ENCODE measurements at places on chromosomes 4 and X.

GRCh38 chrX:19578956-19579355, 63.6 kb upstream of the MAP3K15 start:
- no peak for DNase-seq

GRCh38 chr4:87529187-87529586, at the start of gene SPARCL1:
Gene SPARCL1 (minus strand): TSS chr4:87529376. CDS start chr4:87499574, 29,802 bp downstream.
- DNase-seq: no peak

DNA sequence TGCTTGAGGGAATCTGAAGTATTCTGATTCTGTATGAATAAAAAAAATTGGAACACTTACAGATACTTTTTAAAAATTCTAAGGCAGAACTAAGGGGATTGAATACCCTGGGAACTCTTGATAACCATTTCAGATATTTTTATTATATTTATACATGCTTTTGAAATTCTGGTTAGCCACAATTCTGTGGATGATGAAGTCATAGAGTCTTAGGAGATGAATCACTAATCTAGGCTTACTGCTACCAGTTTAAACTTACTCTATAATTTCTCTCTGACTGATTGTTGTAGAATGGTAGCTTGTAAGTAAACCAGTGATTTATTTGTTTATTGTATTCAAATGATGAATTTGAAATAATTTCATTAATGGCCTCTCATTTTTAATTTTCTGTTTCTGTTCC, 11.4 kb upstream of the SLAIN2 start:
- no peak for DNase-seq

- DNase-seq: no peak
Observed at GRCh38 chr4:15182600-15183220, 180.4 kb downstream of the CPEB2 start.

DNA sequence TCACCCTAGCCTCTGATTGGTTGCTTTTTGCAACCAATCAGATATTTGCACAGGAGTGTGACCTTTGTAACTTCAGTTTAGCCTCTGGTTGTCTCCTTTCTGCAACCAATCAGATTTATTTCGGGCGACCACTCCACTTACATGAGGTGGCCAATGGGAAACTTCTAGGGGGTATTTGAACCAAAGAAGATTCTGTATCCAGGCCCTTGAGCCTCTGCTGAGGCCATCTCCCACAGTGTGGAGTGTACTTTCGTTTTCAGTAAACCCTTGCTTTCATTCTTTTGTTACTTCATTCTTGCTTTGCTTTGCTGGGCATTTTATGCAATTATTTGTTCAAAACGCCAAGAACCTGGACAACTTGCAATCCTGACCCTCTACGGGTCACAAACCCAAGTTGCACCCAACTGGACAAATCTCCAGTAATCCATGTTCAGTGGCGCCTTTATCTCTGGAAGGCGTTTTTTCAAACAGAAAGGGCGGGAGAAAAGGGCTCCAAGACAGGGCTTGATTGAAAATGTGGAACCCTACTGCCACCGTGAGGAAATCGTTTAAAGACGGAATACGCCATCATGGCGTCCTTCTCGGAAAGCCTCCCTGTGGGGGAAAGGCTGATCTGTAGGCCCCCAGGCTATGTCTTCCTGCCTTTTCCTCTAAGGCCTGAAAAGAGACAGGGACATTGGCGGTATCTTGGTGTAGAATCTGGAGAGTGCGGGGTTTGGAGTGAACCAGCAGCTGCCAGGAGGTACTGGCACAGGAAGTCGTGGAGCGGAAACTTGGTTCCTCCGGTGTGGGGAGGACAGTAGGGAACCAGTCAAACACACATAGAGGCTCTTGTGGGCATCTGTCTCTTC, 184.6 kb downstream of the OR13H1 start:
- DNase-seq: peak; percentile 45

- no peak for DNase-seq
Observed at GRCh38 chr4:75584067-75584466, 28.2 kb downstream of the ODAPH start.

- DNase-seq: no peak
Observed at GRCh38 chr4:168647646-168648375, 151.0 kb downstream of the PALLD start.

DNA sequence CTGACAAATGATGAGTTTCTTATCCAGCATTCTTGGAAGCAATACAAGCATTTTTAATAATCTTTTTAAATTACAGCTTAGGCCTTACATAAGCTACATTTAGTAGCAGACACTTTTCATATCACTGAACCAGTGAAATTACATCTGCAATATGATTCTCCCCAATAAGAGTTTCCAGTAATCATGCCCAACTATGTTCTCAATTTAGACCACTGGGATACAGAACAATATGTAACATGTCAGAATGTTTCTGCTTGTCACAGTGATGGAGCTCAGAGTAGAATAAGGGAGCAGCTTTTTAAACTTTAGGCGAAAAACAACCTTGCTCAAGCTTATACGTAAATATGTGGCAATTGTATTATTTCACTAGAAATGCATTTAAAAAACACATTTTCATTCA, 1132.2 kb downstream of the FAT4 start:
- no peak for DNase-seq

DNA sequence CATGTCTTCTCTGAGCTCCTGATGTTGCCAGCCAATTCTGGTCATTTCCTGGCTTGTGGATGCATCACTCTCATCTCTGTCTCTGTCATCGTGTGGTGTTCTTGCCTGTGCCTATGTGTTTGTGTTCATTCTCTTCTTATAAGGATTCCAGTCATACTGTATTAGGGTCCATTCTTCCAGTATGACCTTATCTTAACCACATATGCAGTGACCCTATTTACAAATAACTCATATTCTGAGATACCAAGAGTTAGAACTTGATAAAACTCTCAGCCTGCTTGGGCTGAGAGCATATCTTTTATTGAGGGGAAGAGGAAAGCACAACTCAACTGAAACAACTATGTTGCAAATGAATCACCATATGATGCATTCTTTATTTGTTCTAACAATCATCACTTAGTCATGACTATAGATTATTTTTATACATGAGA, 189.0 kb upstream of the ANXA10 start:
- no peak for DNase-seq

DNA sequence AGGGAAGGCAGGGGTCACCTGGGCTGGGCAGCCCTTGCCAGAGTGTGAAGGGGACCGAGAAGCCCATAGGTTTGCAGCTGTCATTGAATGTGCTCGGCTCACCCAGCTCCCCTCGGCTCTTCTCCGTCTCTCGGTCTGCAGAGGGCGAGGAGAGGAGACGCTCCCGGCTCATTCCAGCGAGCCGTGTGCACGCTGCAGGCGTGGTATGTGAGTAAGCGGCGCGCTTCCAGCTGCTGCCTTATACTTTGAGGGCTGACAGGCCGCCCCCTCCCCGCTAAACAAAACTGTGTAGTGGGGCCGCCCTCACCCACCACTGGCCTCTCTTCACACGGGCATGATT, 23.0 kb upstream of the BCORL1 start:
- DNase-seq: no peak

- DNase-seq: no peak
Observed at GRCh38 chr4:180528003-180528402, 1715.2 kb upstream of the TENM3 start.

- no peak for DNase-seq
Observed at GRCh38 chrX:10047631-10048030, 80.5 kb downstream of the CLDN34 start.

- no peak for DNase-seq
Observed at GRCh38 chr4:107210450-107211239, 174.5 kb upstream of the DKK2 start.

- no peak for DNase-seq
Observed at GRCh38 chr4:21901831-21902230, 46.7 kb downstream of the KCNIP4 start.

DNA sequence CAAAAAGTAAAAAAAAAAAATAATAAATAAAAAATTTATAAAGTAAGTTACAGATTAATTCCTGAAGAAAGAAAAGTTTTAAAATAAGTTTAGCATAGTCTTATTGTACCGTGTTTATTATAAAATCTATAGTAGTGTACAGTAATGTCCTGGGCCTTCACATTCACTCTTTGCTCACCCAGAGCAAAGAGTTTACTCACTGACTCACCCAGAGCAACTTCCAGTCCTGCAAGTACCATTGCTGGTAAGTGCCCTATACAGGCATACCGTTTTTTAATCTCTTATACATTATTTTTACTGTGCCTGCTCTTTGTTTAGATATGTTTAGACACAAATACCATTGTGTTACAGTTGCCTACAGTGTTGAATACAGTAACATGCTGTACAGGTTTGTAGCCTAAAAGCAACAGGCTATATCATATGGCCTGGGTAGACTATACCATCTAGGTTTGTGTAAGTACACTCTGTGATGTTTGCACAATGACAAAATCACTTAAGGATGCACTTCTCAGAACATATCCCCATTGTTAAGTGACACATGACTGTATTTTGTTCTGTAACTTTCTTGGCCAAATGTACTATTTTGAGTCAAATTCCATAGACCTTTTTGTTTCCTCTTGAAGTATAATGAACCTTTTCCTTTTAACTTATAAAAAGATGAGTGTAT, 199.0 kb upstream of the NUDT6 start:
- DNase-seq: no peak

DNA sequence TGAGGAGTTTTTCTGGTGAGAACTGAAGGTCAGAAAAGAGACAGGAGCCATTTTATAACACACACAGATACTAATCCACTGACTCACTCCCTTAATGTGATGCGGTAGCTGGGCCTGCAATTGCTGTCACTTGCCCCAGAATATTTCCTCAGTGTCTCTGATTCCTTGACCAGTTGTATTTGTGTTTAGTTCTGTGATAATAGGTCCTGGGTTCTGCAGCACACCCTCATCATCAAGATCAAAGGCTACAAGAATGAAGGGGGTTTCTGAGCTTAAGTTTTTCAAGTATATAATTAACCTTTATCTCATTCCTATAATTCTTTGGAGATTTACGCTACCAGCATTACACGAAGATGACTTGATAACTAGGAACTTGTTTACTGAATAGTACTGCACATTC, 576.5 kb upstream of the CPXCR1 start:
- DNase-seq: no peak

- no peak for DNase-seq
Observed at GRCh38 chr4:147777456-147778091, 45.7 kb downstream of the ARHGAP10 start.

- no peak for DNase-seq
Observed at GRCh38 chr4:55675196-55675793, 39.2 kb upstream of the NMU start.

GRCh38 chr4:8768357-8768999, 103.2 kb downstream of the HMX1 start:
- DNase-seq: no peak

DNA sequence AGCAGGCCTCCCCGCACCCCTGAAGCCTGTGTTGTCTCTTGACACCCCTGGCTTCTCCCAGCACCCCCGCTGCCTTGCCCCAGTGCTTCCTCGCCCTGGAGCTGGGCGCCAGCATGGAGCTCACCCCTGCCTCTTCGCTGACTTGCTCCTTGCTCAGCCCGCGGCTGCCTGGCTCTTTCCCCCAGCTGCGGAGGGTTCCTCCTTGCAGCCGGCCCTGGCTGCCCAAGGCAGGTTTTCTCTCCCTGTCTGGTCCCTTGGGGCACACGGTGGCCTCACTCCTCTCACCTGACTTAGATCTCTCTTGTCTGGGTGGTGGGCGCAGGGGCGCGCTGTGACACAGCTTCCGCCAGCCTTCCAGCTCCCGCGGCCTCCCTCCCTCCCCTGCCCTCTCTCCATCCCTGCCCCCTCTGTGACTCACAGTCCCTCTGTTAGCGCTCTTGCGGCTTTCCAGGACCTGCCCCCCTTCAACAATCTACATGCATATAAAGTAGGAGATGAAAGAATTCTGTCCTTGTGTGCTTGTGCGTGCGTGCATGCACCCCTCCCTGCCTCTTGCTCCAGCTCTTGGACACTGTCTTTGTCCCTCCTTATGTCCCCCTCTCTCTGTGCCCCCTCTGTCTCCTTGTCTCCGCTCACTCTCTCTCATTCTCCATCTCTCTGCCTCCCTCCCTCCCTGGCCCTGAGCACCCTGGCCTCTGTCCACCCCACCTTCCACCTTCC, 2.2 kb downstream of the PLXNB3 start:
- peak; percentile 24 for DNase-seq

DNA sequence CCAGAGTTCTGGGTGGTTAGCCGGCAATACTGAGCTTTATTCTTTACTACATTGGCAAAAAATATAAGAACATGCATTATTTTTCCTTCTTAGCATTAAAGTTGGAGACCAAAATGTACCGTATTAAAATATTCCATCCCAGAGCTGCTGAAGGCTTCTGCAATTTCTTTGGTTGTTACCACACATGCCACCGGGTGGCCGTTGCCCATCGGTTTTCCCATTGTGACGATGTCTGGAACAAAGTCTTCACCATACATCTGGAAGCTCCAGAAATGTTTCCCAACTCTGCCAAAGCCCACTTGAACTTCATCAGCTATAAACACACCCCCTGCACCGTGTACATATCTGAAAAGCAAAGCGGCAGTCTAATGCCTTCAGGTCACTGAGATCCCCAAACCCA, 13.7 kb downstream of the ETNPPL start:
- no peak for DNase-seq

DNA sequence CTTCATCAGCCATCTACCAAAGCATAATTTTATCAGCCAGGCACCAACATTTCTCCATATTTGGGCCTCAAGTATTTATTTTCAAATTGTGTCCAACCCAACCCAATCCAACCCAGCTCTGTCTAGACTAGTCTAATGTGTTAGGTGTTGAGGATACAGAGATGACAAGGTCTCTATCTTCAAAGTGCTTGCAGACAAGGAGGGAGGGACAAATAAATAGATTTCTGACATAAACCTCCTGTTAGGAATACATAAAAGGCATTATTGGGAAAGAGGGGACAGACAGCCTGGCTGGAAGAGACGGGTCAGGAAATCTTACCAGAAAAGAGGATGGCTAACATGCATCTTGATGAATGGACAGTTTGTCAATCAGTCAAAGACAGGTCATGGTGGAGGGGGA, 115.4 kb upstream of the RPS6KA3 start:
- no peak for DNase-seq

- DNase-seq: no peak
Observed at GRCh38 chr4:103204111-103204510, 6.0 kb upstream of the CENPE start.

DNA sequence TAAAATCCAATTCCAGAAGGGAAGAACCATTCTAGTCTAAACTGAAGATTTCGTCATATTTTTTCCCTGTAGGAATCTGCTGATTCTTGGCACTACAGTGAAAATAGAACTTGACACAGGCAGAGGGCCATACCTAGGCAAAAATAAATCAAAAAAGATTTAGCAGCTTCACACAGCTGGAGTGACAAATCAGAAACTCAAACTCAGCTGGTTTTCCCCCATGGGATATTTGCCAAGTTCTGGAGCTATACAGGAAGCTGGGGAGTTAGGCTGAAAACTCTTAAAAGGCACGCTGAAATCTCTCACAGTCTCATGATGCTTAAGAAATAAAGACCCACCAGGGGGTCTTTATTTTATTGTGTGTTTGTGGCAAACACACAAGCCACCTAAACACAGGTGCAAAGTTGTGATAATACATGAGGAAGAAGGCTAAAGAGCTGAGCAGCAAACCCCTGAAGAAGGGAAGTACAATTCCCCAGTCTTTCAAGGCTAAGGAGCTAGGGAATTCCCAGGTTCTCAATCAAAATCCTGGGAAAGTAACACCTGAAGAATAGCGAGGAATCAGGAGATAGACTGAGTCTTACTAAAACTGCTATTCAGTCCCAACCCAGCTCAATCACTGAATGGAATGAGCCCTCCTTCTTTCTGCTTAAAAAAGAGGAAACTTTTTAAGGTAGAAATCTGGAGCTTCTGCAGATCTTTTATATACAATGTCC, 32.1 kb upstream of the BEND2 start:
- no peak for DNase-seq

All from stimulated activated CD8-positive, alpha-beta memory T cell treated with anti-CD3 and anti-CD28 coated beads, Interleukin-15, amount 100 ng/mL, for 4 hours (primary cell).